ENCODE measurements at places on chromosomes 6 and 20.

DNA sequence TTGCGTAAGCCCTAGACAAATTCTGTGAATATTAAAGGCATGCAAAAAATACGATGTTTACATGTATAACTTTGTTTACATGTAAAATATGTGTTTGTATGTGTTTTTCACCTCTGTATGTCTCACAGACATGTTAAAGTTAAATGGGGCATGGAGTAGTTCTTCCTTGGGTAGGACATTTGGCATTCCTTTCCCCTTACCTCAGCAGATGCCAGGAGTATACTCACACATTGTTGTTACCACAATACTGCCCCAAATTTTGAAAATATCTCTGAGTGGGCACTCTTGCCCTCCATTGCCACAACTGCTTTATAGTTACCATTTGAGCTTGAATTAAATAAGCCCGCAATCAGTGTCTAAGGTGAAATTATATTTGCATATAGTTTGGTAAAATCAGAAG, 147.5 kb downstream of the MYO6 start:
- DNase-seq = no peak

DNA sequence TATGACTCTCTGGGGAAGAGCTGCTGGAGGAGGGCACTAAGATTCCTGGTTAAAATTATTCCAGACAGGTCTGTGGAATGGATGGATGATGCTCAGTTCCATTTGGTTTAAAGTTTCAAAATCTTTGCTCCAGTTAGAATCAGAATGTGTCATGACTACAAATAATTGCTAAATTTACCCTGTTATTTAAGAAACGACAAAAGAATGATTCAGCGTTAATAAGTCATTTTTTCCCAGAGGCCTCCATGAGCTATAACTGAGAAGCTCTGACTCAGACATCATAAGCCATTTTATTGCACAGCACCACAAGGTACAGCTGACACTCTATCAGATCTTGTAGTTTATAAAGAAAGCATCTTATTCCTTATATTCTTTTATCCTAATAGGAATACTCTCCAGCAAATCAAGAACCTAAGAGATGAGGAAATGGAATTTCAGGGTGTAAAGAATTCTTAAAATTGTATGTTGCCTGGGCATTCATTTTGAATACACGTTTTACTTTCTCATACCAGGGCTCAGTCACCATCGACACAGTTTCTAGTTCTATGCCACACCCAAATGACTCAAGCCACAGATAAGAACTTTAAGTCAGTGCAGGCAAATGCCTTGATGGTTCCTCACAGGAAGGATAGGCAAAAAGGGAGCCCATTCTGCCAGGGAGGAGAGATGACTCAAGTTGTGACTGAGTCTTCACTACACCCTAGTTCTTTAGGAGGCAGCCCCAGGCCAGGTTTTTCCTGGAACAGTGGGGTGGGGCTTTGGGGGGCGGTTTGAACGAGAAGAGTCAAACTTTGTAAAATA, 636.0 kb downstream of the MMUT start:
- DNase-seq = no peak

- no peak for DNase-seq
Measured at GRCh38 chr20:38609815-38610214, 8.2 kb downstream of the ARHGAP40 start.

DNA sequence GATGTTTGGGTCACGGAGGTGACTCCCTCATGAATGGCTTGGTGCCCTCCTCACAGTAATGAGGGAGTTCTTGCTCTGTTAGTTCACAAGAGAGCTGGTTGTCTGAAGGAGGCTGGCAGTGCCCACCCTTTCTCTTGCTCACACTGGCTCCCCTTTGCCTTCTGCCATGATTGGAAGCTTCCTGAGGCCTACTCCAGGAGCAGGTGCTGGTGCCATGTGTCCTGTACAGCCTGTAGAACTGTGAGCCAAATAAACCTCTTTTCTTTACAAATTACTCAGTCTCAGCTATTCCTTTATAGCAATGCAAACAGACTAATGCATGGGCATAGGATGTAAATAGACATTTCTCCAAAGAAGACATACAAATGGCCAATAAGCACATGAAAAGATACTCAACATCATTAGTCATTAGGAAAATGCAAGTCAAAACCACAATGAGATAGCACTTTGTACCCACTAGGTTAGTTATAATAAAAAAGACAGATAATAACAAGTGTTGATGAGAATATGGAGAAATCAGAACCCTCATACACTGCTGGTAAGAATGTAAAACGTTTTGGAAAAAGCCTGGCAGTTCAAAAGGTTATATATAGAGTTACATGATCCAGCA, 17.7 kb downstream of the C20orf203 start:
- no peak for DNase-seq

DNA sequence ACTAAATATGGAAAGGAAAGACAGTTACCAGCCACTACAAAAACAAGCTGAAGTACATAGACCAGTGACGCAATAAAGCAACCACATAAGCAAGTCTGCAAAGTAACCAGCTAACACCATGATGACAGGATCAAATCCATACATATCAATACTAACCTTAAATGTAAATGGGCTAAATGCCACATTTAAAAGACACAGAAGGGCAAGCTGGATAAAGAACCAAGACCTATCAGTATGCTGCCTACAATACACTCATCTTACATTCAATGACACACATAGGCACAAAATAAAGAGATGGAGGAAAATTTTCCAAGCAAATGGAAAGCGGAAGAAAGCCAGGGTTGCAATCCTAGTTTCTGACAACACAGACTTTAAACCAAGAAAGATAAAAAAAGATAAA, 24.1 kb downstream of the HLA-C start:
- DNase-seq = peak; percentile 14

DNA sequence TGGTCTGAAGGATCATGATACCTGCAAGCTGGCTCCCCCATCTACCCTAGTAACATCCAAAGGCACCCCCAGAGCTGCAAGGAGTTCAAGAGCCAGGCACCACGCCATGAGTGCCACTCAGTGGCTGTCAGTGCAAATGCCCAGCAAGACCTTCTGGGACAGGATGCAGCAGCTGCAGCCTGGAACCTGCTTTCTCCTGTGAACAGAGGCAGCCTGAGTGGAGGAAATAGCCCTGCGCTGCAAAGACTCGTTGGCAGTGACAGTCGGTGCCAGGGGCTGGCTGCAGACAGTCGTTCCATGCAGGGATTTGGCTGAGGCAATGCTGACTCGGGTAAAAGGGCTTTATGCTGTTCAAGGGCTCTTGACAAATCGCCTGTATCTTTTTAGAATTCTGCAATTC, 15.7 kb upstream of the SSTR4 start:
- no peak for DNase-seq

GRCh38 chr20:63374504-63374903, 13.4 kb upstream of the CHRNA4 start:
- DNase-seq = no peak

- DNase-seq = no peak
Measured at GRCh38 chr20:40438161-40438830, 250.7 kb downstream of the MAFB start.

DNA sequence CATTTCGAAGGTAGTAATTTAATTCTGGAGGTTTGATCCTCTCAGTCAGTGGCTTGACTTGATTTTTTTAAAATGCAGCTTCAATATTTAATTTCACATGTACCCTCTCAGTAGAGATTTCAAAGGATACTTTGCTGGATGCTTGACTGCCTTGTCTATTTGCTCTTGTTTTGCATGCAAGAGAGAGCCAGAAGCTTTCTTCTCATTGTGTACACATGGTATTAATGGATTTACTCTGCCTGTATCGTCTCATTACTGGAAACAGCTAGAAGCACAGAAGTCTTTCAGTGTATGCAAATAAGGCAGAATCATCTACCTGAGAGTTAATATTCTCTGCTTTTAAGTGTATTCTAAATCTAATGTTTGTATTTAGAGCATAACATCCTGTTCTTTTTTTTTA, 84.3 kb upstream of the FOXO3 start:
- DNase-seq = no peak

- DNase-seq = no peak
Measured at GRCh38 chr20:10954137-10954840, 280.5 kb upstream of the JAG1 start.

DNA sequence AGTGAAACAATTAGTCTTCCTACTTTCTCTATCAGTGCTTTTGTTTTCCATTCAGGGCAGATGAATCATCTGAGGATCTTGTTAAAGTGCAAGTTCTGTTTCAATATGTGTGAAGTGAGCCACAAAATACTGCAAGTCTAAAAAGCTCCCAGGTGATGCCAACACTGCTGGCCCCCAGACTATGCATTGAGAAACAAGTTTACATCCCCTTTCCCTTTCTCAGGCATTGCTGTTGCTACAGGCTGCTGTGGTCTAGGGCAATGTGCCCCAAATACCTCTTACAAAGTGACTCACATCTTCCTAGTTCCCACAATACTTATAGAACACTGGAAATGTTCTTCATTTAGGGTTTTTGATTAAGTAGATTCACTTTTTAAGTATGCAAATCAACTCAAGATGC, 31.8 kb downstream of the ABRACL start:
- DNase-seq = peak; percentile 40

- DNase-seq = no peak
Measured at GRCh38 chr20:46802722-46803121, 91.9 kb upstream of the EYA2 start.

- DNase-seq = no peak
Measured at GRCh38 chr6:109892451-109893435, 85.4 kb upstream of the GPR6 start.

DNA sequence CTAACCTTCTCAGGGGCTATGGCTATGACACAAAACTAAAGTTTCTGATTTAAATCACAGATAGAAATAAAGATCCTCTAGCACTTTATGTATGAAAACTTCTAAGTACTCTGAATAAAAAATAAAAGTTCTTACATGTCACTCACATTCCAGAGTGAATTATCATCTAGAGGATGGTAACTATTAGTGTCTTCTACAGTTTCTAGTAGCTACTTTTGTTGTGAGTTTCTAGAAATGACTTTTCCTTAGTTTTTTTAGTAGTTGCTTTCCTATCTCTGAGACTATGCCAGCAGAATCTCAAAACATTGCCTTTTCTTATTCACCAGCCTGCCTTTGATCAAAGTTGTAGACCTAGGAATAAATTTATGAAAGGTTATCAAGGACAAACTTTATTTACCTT, 10.1 kb downstream of the ZNF318 start:
- no peak for DNase-seq

DNA sequence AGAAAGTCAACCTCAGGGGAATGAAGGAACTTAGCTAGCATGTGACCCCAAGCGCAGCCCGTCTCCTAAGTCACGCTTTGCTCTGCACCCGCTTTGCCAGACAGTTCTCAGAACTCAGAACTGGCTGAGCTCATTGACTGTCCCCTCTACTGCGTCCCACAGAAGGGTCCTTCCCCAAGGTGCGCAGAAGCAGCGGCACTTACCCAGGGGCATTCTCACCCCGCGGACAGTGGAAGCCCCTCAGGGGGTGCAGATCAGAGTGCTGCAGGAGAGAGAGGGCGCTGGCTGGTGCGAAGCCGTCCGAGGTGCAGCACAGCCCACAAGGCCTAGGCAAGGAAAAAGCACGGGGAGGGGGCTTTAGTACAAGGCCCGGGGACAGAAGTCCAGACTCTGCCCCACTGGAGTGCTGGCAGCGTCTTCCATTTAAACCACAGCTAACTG, 807 bp downstream of the SNHG17 start:
- DNase-seq = peak; percentile 69

GRCh38 chr6:52577778-52578463, 1.1 kb upstream of the TRAM2 start:
- peak; percentile 54 for DNase-seq

DNA sequence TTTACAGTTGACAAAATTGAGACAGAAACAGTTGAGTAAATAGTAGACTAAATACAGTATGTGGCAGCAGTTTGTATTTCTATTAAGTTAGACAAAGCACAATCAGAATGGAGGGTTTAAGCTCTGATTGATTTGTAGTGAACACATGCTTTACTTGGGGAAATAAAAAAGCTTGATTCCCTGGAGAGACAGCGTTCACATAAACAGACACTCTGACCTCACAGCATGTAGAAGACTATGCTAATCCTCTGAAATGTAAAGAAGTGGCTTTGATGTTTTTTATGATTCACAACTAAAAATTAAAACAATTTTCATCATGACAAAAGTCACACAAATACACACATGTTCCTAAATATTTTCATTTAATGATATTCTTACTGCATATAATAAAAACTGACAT, 126.9 kb upstream of the FAM83B start:
- no peak for DNase-seq

- DNase-seq = no peak
Measured at GRCh38 chr6:63576985-63577712, 4.9 kb downstream of the LOC128125822 start.

DNA sequence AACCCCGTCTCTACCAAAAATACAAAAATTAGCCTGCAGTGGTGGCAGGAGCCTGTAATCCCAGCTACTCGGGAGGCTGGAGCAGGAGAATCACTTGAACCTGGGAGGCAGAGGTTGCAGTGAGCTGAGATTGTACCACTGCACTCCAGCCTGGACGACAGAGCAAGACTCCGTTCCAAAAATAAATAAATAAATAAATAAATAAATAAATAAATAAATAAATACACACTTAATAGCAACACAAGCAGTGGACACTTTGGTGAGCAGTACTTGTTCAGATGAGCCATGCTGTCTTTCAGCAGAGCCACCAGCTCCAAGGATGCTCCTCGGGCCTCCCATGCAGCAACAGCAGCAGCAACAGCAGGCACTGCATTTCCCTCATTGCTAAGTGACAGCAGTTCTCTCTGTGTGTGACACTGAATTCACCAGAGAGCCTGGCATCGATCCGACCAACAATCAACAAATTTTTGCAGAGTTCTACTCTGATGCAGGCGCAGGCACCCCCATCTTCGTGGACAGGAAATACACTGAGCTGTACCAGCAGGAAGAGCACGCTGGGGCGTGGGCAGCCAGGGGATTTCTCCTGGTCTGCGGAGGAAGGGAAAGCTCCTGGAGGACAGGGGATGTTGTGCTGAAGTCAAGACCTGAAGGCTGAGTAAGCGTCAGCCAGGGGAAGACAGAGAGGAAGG, 54.0 kb upstream of the SNX9 start:
- no peak for DNase-seq

DNA sequence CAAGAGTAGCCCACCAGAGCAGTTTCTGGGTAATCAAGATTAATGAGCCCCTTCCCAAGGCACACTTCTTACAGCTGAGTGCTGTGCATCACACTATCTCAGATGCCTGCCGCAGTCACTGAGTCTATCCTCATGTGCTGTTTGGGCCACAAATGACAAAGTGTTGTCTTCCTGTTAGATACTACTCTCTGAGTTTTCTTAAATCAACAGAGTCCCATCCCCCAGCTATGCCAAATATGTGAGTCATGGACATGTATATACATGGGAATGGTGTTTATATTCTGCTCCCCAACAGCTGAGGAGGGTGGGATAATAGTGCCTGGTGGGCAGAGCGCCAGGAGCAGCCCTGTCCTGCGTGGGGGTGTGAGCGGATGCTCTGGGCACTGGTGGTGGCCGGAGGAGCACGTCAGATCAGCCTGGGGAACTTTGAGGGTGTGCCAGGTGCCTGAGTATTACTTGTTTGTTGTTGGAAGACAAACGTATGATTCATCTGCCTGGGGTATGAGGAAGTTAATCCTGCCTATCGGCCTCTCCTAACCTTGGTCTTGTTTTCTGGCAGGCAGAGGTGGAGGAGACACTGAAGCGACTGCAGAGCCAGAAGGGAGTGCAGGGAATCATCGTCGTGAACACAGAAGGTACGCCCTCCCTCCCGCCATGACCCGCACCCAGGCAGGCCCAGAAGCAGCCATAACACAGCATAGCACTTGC, 9.6 kb downstream of the DYNLRB1 start:
- peak; percentile 37 for DNase-seq

- no peak for DNase-seq
Measured at GRCh38 chr6:142783499-142783898, 161.5 kb downstream of the HIVEP2 start.

GRCh38 chr6:52210227-52210626, 24.1 kb downstream of the IL17A start:
- no peak for DNase-seq
